ENCODE measurements at places on chromosomes 16 and 17.

DNA sequence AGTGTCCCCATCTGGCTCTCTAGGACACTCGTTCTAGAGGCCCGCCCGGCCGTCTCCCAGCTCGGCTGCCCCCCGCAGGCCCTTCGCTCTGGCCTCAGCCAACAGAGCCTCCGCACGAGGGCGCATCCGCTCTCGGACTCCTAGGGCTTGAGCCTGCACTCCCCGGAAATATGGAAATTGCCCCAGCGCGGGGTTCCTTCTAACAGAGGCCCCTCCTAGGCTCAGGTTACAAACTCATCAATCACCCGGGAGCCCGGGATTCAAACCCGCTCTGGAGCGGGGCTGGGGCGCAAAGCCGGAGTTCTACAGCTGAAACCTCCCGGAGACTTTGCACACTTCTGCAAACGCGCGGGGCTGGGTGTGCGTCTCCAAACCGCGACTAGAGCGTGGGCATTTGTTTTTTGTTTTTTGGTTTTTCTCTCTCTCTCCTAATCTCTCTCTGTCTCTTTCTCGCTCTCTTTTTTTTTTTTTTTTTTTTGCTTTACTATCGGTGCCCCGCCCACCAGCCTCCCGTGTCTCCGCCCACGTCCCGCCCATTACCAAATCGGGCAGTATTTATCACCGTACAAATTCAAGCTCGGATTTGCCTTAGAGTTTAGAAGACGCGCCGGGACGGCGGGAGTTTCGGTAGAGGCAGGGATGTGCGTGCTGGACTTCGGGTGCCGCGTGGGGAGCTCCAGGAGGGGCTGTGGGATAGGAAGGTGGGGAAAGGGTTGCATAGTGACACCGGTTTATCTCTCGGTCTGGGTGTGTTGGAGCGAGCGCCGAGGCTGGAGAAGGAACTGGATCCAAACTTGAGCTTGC is 2.4 kb upstream of the FOXL1 start:
- ATAC-seq = peak; percentile 73

- no peak for ATAC-seq
Observed at GRCh38 chr16:77220427-77220826, 21.2 kb downstream of the SYCE1L start.

DNA sequence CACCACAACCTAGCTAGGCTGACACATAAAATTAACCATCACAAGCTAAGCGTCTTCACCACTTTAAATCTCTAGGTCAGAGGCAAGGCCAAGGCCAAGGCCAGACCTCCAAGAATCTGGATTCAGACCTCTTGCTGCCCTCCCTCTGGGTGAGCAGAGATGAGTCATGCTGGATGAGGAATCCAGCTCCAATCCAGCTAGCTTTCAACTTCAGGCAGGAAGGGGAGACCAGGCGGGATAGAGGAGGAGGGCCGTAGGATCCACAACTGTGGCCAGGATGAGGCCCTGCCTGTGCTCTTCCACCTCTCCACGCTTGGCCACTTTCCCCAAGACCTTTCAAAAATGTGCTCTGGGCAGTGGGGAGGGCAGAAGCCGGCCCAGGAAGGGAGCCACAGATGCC is 14.7 kb downstream of the LRRC75A start:
- ATAC-seq = peak; percentile 83

- ATAC-seq = no peak
Observed at GRCh38 chr17:71417142-71417541, 703.7 kb upstream of the SOX9 start.

- peak; percentile 75 for ATAC-seq
Observed at GRCh38 chr17:73588891-73589290, 55.4 kb downstream of the SDK2 start.

All from motor neuron (in vitro differentiated cells).